Uterus (tissue), 4 donors: ENCODE measurements at places on chromosomes 16 and 17.

DNA sequence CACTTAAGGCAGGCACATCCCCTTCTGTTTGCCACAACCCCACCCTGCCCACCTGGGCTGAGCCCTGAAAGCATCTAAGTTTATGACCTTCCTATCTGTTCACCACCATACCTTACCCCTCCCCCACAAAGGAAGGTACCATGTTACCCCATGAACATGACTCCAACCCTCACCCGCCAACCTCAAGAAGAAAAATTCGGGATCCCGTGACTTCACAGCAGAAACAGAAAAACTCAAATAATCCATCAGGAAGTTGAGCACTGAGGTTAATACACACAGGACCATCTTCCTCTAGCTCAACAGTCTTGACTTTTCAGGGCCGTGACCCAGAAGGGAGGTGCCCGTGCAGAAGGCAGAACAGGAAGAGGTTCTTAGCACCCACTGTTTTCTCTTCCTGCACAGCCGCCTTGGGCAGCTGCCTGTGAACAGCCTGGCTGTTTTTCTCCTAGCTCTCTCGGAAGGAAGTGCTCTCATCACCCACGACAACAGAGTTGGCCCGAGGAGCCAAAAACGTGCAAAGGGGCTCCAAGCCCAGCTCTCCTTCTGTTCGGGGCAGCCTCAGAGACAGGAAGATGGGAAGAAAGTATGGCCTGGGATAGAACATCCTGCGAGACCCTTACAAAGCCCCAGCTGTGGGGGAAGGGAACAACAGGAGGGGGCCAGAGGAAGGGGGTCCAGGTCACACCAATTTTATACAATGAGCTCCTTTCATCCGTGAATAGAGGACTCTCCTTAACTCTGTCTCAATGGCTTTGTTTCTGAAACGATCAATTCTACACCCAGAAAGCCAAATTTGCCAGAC is 101.1 kb downstream of the XYLT1 start:
- no peak for DNase-seq

- DNase-seq: no peak
These were observed 17.7 kb upstream of the CDH15 start for GRCh38 chr16:89153848-89154271.

DNA sequence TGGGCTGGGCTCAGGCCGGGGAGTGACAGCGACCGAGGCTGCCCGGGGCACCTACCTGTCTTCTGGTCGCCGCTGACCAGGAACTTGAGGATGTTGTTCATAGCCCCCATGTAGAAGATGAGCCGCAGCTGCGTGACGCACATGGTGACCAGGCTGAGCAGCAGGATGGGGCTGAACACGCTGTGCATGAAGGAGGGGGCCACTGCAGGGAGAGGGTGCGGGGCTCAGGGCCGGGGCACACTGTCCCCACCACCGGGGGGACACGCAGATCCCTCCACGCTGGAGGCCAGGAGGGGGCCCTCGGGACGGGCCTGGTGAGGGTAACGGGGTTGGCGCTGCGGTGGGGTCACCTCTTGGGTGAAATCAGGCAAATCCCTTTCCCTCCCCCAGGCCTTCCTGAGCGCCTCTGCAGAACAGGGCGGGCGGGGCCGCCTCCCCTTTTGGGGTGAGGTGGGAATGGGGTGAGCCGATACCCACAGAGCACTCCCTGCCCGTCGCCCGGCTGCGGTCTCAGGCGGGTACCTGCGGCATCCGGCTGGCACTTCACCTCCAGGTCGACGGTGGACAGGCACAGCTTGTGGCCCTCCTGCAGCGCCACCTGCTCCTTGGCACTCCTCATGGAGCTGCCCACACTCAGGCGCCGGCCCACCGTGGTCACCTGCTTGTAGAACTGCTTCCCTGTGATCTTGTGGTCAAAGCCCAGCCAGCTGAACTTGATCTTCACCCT is 28.3 kb upstream of the PITPNA start:
- no peak for DNase-seq

DNA sequence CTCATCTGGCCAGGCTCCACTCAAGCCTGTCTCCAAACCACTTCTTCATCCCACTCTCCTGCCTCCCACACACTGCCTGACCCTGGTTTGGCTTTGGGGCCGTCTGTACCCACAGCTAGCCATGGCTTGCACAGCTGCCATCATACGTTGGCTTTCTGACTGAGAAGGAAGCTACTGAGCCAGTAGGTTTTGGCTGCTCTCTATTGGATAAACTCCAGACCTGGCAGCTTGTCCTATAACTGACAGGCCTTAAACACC is 3.9 kb downstream of the MIF4GD start:
- DNase-seq: no peak

DNA sequence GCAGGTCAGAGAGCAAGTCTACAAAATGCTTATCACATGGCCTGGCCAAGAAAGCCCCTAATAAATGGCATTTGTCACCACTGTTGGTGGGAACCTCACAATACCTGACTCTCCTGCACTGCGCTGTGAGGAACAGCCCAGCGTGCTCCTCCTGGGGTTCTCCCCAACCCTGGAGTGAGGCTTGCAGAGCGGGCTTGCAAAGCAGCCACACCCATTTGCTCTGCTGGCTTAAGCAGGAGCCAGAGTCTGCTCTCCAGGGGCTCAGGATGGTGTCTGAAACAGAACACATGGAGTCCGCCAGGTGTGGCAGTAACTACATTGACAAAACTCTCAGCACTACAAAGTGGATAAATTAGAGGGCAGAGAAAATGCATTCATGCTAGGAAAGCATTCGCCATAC is 331.0 kb upstream of the CCL2 start:
- no peak for DNase-seq

GRCh38 chr17:75555679-75556153 is 30.2 kb downstream of the LLGL2 start:
- DNase-seq: no peak

GRCh38 chr16:87278191-87279093 is 38.8 kb downstream of the C16orf95 start:
- peak; percentile 63 for DNase-seq

DNA sequence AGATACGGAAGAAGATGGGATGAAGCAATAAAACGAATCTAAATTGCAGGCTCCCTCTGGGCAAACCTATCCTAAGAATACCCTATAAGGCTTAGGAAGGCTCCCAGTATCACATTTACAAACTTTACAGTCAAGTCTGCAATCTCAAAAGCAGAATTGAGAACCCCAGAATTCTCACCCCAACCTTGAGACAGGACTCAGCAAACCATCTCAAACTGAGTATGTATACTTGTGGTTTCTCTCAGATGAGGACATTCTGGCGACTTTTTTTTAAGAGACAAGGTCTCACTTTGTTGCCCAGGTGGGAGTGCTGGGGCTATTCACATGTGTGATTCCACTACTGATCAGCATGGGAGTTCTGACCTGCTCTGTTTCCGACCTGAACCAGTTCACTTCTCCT is 19.3 kb upstream of the ITGA2B start:
- no peak for DNase-seq

GRCh38 chr17:73393381-73393780 is 81.6 kb upstream of the CDC42EP4 start:
- no peak for DNase-seq

DNA sequence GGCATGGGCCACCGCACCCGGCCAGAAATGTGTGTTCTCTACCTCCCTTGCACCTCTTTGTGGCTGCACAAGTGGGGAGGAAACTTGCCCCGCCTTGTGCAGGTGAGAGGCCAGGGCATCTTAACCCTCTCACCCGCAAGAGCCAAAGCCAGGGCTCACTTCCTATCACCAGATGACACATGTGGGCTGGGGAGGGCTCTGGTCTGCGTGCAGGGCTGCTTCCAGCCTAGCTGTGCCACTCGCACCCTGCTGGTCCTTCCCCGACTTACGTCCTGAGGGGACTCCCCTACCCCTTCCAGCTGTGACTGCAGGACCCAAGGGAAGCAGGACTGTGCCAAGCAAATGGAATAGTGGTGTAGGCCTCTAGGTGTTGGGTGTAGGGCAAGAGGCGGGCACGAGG is 6.9 kb downstream of the MIEF2 start:
- no peak for DNase-seq

DNA sequence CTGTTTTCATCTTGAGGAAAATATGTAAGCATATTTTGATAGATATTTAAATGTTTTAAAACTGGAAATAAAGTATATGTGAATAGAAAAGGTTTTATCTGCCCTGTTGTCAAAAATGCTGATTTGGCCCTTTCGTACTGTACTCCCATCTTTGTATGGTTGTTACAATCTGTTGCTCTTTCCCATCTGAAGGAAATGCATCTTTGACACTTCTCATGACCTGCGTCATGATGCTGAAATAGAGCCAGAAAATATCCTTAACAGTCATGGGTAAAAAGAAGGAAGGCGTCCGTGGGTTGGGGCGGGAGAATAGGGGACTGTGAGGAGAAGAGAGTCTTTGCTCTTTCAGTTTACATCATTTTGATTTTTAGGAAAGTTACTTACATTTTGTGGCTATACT is 327.7 kb downstream of the BCAS3 start:
- peak; percentile 15 for DNase-seq

DNA sequence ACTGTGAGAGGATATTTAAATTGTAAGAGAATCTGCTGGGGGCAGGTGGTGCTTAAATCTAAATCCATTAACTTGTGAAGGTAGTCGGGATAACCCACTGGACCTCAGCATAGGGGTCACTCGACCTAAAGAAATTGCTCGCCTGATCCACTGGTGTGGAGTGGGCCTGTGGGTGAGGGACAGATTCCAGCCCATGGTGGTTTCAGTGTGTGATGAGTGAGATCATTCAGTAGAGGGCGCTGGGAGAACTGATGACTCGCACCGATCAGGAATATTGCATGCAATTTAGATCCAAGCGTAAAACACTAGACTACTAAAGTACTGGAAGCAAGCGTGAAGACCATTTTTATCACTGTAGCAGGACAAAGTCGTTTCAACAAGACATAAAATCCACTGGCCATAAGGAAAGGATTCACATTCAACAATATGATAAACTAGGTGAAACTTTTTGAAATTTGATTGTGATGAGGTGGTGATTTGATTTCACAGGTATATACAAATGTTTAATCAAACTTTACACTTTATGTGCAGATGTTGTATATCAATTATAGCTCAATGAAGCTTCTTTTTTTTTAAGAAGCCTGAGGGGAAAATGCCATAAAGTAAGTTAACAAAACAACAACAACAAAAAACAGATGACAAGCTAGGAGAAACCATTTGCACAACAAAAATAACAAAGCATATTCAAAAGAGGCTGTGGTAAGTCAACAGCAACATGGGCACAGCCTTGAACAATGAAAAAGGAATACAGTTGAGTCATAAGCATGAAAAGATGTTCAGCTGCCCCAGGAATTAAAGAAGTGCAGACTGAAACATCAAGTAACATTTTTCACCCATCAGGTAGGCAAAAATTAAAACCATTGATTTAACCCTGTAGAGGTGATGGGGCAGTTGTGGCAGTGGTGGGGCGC is 7.5 kb upstream of the TMEM170A start:
- DNase-seq: peak; percentile 53

- no peak for DNase-seq
These were observed 52.9 kb downstream of the CA10 start for GRCh38 chr17:52105591-52105990.

DNA sequence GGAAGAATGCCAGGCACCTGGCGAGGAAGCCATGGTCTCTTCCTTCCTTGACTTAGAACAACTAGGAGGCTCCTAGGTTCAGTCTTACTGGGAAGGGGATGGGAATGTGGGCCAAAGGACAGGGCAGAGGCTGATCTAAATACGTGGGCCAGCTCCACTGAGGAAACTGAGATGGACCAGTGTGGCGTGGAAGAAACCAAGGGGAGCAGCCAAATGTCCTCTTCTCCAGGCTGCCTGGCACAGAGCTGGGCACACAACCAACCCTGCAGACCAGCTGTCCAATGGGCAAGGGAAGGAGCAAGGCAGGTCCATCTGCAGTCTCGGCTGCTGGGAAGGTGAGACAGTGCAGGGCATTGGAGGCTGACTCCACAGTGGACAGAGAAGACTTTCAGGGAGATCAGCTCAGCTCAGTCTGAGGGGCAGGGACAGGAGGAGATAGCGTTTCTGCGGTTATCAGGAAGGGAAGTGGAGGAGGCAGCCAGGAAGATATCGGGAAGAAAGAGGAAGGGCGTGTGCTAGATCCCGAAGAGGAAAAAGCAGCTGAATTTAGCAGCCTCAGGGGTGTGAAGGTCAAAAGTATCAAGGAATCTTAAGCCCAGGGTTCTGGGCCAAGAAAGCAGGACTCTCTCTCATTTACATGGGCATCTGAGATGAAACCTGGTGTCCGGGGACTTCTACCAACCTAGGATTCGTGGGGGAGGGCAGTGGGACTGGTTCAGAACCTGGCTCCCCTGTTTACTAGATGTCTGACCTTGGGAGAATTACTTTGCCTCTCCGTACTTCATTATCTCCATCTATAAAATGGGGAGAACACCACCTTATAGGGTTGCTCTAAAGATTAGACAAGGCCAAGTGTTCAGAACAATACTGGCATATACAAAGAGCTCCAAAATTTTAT is 1.8 kb downstream of the KIFC3 start:
- DNase-seq: no peak

GRCh38 chr17:61345825-61346666 is 53.6 kb upstream of the TBX2 start:
- no peak for DNase-seq

GRCh38 chr17:38693700-38694329 is 11.3 kb upstream of the MLLT6 start:
- peak; percentile 96 for DNase-seq

DNA sequence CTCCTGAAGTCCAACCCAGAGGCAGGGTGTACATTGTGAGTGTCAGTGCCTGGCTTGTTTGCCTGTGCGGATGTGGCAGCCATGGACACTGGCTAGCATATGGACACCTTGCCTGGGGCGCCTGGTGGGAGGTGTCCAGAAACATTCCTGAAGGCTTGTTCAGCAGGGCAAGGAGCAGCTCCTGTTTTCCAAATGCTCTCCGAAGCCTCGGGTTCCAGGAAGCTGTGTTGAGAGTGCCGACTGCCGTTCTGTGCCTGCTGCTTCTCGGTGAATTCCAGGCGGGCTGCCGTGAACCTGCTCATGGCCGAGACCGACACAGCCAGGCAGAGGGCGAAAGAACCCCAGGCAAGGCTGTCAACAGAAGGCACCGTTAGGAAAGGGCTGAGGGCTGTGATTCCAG is 10.9 kb upstream of the DHRS7C start:
- no peak for DNase-seq

- peak; percentile 17 for DNase-seq
These were observed 994 bp downstream of the CLTC start for GRCh38 chr17:59620518-59621259.

GRCh38 chr16:81703177-81704155 is 75.6 kb upstream of the PLCG2 start:
- DNase-seq: no peak

DNA sequence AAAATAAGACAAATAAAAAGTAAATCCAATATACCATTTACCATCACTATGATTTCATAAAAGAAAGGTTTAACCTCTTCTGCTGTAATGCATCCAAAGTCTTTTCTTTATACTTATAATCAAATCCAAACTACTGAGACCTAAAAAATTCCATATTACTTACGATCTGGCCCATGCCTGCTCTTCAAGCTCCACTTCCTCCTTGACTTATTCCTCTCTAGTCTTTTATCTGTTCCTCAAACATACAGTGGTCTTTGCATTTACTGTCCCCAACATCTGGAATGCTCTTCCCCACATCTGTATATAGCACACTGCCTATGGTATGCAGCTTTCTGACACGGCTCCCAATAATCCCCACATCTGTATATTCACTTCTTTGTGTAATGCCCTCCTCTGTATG is 33.8 kb downstream of the PCTP start:
- DNase-seq: no peak

GRCh38 chr17:43888548-43888947 is 18.8 kb downstream of the MPP2 start:
- DNase-seq: no peak
